NCI-H1092 (cell line): ENCODE measurements at places on chromosomes 7 and 10.
A peak's percentile ranks its signal among the peaks of the same experiment; 100 is the strongest.

- DNase-seq: peak; percentile 64
Observed at GRCh38 chr10:101141616-101142532, 10.8 kb downstream of the TLX1 start.

DNA sequence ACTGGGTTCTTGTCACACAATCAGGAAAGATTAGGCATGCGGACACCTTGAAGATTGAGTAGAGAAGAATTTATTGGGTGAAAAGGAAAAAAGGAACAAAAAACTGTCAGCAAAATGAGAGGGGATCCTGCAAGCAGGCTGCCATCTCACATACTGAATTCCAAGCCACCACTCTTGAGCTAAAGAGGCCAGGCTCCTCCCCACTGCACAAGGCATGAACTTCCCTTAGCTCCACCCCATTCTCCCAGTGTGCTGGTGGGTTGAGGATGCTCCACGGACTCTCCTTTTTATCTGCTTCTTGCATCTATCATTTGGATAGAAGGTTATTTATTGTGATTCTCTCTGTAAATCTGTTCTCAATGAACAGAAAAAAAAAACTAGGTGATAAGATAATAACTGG is 79.6 kb downstream of the ANKRD7 start:
- DNase-seq: no peak

GRCh38 chr7:151702961-151703360 is 174.0 kb downstream of the PRKAG2 start:
- DNase-seq: no peak

- no peak for DNase-seq
Observed at GRCh38 chr10:51242393-51242792, 168.1 kb downstream of the PRKG1 start.

- no peak for DNase-seq
Observed at GRCh38 chr10:4581929-4582328, 244.1 kb upstream of the AKR1E2 start.

DNA sequence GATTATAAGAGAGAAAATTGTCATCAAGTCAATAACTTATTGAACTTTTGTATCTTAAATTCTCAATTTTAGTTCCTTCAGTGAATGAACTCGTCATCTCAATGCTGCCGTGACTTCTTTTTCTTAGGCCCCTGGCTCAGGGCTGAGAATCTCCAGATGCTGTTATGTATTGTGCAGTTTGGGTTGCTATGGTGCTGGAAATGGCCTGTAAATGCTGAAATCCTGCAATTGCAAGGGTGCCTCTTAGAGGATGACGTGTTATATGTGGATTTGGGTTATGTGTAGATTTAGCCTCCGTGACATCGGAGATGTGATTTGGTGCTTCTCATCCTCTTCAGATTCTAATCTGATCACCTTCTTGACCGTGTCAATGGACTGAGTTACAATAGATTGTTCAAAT is 55.7 kb upstream of the ZRANB1 start:
- DNase-seq: no peak

DNA sequence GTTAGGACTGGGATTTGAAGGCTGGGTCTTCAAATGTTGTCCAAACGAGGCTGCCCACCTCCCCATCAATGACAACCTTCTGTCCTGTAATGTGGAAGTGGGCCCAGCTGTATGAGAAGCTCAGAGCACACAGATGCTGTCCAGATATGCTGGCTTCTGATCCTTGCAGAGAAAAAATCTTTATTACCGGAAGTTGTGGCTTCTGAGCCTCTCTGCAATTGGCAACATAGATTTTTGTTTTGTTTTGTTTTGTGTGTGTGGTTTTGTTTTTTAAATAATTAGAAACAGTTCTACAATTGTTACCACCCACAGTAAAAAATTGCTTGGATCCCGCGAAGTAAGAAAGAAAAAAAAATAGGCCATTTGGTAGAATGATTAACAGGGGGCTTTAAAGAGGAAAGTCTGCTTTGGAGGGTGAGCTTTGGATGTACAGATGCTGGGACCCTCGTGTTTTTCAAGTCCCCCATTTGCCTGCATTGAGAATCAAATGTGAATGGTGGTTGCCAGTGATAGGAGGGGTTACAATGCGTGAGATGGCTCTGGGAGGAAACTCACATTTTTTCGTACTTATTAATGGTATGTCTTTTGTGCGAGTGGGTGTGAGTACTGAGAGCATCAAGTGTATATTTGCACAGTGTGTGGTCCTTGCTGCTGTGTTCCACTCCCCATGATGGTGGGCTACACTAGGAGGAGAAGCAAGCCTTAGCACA is 153.2 kb downstream of the TCF7L2 start:
- DNase-seq: no peak

DNA sequence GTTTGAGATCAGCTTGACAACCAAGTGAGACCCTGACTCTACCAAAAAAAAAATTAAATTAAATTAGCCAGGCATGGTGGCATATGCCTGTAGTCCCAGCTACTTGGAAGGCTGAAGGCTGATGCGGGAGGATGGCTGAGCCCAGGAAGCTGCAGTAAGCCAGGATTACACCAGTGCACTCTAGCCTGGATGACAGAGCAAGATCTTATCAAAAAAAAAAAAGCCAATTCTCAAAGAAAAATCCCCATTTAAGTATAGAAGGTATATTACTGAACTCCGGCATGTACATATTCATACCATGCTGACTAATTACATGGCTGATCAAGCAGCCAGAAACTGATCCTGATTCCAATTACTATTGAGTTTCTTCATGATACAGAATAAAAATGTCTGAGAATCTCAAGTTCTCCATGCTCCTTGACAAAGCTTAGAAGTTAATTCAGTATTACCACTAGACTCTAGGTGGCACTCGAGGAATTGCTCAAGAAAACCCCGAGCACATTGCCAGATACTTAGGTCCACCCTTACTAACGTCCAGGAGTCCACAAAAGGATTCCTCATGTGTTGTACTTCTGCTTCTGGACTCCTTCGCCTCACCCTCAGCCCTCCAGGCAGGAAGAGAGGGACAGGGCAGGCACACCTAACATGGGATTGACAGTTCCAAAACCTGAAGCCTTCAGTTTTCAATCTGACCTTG is 148.9 kb downstream of the PARD3 start:
- no peak for DNase-seq
